ENCODE measurements at places on chromosomes 2 and 18. TPM values are rescaled to one million over a fixed set of nuclear protein-coding genes. Genes with fewer than 3 reads are reported as not detected.

The UPP2 gene
- total RNA-seq, result not detected

The MAL gene
- total RNA-seq, result not detected

The REG3A gene
- not detected for total RNA-seq

The EFEMP1 gene
- 3,873 TPM for total RNA-seq

The TMEM185B gene
- 51.3 TPM for total RNA-seq

The ZNF521 gene
- 20.7 TPM for total RNA-seq
